ENCODE measurements at places on chromosomes 7 and 10.

DNA sequence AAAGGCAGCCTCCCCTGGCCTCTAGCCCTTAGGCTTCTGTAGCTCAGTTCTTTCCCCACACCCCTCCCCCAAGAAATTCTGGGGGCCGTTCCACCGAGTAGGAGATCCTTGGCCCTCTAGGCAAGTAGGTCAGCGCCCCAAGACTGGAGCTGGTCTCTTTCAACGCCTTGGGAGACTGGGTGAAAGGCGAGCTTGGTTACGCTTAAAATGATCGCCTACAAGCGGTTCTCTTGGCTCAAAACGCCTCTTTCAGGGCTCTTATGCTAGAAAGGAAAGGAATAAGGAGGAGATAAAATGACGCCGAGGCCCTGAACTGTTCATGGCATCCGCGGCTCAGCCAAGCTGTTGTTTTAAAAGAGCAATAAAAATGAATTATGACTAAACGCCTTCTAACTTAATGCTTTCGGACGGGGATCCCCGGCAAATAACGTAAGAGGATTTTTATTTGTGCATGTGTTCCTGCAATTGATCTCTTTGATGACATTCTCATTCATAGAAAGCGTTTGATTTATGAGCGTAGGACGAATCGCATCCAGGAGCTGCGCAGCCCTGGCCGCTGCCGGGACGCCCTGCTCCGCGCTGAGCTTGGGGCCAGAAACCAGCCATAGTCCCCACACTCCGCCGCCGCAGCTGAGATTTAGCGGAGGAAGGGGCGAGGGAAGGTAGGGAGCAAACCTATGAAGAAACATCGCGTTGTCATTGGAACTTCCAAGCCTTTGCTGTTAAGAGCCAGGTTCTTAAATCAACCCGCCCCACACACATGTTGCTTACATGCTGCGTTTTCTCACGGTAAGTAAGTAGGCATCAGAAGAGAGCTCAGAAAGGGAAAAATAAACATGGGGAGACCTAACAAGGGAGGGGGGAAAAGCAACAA, 3.0 kb upstream of the HOXA1 start:
- no peak for DNase-seq

GRCh38 chr7:124758327-124758726, 7.3 kb downstream of the GPR37 start:
- no peak for DNase-seq

- no peak for DNase-seq
Measured at GRCh38 chr7:142114207-142114606, 2.7 kb downstream of the MGAM2 start.

DNA sequence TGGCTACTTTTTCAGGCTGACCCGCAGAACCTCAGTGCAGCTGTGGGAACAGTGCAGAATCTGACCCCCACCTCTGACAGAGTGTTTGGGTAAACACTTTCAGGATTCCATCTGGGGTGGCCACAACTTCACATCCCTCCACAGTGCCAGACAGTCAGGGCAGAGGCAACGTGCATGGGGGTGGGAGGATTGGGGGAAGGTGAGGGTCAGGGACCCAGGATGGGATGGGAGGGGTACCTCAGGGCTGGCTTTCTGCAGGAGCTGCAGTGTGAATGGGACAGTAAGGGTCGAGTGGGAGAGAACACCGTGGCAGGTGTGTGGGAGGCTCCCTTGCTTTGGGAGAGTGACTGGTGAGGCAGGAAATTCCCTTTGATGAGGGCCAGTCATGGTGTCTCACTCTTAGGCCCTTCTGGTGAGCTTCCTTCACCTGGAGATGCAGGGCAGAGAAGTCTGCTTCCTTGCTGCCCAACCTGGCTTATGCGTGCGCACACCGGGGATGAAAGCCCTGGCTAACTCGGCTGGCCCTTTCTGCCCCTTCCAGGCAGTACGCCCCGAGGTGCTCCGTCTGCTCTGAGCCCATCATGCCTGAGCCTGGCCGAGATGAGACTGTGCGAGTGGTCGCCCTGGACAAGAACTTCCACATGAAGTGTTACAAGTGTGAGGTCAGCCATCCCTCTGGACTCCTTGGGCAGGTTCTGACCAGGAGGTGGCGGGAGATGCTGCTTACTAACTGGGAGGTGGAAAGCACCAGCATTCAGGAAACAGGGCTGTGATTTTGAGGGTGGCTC, 8.4 kb downstream of the ZYX start:
- no peak for DNase-seq

- peak; percentile 71 for DNase-seq
Measured at GRCh38 chr10:35127289-35127891, 744 bp downstream of the CREM start.

- DNase-seq = peak; percentile 18
Measured at GRCh38 chr7:116591202-116592040, 66.6 kb downstream of the CAV1 start.

DNA sequence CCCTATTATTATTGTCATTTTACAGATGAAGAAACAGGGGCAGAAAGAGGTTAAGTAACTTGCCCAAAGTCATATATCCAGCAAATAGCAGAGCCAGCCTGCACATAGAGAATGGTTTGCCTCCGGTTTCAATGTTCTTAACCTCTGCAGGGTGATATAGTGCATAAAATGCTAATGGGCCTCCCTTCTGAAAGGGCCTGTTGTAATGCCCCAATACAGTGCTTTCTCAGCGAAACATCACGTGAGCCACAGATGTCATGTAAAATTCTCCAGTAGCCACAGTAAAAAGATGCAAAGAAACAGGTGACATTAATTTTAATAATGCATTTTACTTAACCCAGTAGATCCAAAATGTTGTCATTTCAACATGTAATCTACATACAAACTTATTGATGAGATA, 38.1 kb downstream of the LRGUK start:
- DNase-seq = no peak

GRCh38 chr7:107233174-107233573, 64.4 kb downstream of the HBP1 start:
- no peak for DNase-seq

DNA sequence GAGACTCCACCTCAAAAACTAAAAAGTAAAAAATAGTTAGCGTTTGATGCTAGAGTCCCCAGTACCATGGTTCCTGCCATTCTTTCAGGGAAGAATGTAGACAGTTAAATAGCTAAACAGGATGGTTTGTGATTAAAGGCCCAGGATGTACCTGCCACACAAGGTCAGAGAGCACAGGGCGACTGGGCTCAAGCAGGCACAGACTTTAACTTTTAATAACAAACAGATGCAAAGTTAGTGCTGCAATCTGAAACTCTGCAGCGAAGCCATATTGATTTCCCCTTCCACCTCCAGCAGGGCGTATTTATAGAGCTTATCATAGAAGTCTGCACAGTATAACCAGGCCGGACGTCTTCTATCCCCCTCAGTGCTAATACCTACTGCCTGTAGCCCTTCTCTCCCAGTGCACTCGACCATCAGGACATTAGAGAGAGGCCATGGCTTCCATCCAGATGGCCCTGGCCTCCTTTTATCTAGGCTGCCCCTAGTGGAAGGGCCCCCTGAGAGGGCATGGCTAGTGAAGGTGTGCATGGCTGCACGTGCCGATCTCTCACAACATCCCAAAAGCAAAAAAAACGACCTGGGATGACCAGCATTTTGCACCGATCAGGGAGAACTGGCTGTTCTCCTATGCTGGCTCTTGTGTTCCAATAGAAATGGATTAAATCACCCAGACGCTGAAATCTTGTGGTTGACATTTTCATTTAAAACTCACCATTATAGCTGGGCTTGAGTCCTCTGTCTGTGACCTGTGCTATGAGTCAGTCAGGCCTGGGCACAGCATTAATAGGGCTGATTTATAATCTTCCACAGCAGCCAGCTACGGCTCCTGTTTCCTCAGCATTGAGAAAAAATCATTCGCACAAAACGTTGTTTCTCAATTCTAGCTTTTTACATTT, 7.6 kb upstream of the BAG3 start:
- no peak for DNase-seq

DNA sequence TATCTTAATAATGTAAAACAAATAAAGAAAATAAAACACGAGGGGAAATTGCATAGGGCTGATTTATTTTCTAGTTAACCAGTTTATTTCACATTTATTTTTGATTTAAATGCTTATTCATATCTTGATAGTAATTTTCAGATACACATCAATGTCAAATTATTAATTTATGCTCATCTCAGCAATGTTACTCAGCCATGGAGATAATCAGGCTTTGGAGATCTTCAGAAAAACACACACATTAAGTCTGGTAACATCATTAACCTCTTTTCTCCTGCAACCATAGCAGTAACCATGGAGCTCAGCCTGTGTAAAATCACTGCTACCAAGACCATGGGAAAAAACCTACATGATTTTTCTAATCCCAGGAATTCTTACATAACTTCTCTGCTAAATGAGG, 31.9 kb upstream of the TBX20 start:
- DNase-seq = no peak

- DNase-seq = no peak
Measured at GRCh38 chr7:158447151-158447505, 140.5 kb downstream of the PTPRN2 start.

DNA sequence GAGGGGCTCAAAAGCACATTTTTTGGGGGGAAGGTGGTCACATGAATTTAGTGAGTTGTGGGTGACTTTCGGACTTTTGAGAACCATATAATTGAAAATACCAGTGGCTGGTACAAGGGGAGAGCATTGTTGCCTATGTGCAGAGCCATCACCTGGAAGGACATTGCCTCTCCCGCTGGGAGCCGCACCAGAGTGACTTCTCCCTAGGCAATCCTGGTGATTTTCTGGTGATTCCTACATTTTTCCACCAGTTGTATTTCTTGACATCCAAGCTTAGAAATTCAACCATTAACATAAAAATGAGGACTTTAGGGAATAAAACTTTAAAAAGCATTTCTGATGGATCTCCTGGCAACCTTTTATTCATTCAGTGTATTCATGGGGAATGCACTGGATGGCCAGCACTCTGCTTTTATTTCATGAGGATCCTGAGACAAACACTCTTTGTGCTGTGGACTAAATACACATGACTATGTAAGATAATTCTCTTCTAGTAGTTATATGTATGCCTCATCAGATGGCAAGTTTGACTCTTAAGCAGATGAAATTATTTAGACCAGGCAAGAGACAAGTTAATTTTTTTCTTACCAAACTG, 41.8 kb upstream of the MKI67 start:
- no peak for DNase-seq

DNA sequence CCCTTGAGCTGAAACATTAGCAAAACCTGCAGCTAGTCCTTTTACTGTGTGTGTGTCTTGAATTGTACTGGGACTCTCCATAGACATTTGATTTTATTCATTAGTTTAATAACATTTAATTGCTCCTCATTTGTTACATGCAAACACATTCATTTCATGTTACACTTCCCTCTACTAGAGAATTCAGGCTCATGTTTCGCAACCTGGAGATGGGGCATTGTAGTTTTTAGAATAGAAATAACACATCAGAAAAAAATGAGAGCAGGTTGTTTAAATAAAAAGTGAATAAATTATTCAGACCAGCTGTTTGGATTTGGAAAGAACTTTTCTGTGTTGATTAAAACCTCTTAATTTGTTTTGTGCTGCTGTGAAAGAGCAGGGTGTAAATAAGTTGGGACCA, 243.9 kb downstream of the ETV1 start:
- DNase-seq = no peak

GRCh38 chr10:26665080-26666048, 32.1 kb upstream of the PDSS1 start:
- no peak for DNase-seq

DNA sequence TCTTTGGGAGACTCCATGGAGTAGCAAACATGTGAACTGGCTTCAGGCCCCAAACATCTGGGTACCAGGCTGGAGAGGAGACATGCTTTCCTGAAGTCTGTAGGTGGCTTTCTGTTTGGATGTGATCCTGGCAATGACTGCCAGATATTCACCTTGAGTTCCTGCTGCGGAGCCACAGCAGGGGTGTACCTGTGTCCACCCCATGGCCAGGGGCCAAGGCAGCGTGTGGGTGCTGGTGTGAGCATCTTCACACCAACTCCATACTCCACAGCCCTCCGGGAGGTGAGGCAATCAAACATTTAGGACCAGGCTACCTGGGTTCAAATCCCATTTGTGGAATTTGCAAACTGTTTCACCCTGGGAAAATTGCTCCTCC, 113.0 kb downstream of the ADCY1 start:
- DNase-seq = no peak

- no peak for DNase-seq
Measured at GRCh38 chr10:86255405-86256251, 111.0 kb downstream of the GRID1 start.

- DNase-seq = peak; percentile 41
Measured at GRCh38 chr10:92573091-92573797, 649 bp downstream of the IDE start.

- DNase-seq = peak; percentile 55
Measured at GRCh38 chr7:105675934-105676371, 94.7 kb upstream of the EFCAB10 start.

DNA sequence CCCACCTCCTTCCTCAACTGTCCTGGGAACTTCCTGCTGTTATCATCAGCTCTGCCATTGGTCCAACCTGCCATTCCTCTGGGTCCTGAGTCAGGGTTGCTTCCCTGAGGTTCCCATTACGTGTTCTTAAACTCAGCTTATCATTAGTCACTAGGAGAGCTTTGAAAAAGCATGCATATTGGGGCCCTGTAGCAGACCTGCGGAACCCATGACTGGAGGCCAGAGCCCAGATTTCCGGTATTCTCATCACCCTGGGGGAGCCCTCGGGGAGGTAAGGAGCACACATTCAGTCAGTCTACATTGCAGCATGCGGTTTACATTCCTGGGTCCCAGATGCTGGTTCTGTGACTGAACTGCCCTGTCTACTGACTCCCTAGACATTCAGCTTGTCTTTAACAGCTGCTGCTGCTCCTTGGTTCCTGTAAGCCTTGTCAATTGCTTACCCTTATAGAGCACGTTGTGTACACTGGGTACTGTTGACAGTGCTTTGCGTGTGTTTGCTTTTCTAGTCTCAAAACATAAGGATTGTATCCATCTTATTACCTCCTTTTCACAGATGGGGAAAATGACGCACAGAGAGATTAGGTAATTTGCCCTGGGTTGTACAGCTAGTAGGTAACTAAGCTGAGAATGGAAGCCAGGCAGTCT, 12.8 kb downstream of the CDHR3 start:
- no peak for DNase-seq

- no peak for DNase-seq
Measured at GRCh38 chr10:122630526-122630925, 69.1 kb downstream of the C10orf120 start.

GRCh38 chr10:100571084-100571856, 35.5 kb downstream of the HIF1AN start:
- DNase-seq = no peak

DNA sequence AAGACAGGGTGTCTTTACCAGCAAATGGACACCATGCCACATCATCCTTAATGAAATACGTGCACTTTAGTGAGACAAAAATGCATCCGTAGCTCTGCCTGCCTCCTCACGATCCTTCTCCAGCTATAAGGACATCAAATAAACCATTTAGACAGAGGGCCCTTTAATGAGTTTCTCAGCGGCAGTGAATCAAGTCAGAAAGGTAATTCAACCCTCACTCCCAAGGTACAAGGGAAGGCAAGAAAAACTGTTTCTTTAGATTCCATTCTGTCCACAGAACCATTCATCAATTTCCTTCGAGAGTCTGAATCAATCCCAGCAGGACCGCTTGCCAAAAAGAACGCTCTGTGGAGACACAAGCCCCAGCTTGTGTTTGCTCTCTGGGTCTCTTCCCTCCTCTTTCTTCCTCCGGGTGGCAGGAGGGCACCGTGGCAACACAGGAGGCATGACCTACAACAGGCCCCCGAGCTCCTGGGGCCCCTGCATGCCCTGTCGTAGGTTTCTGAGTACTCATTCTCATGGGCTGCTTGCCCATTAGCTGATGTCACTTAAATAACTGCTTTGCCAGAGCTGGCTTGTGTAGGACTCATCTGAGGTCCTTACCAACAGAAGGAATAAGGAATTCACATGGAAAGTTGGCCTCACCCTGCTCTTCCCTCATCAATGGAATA, 297.8 kb upstream of the PRKCQ start:
- DNase-seq = no peak
